ENCODE measurements at places on chromosomes 1 and 21.

DNA sequence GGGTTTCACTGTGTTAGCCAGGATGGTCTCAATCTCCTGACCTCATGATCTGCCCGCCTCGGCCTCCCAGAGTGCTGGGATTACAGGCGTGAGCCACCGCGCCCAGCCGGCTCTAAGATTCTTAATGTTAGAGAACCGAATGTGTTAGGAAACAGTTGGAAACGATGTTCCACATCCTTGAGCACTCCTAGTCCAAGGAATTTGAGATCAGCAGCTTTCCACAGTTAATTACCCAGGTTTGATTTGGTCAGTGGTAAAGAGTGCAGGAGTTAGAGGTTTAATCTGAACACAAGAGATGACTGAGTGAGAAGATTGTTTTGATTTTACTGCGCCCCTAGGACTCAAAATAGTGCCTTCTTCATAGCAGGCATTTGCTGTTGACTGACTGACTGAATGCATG lies 75.9 kb upstream of the BMP8A start:
- no peak for DNase-seq

- DNase-seq = no peak
Observed at GRCh38 chr1:152410599-152410998, 3.5 kb downstream of the CRNN start.

- no peak for DNase-seq
Observed at GRCh38 chr1:91761295-91761721, 124.6 kb downstream of the TGFBR3 start.

- DNase-seq = no peak
Observed at GRCh38 chr1:156026588-156026987, 5.8 kb upstream of the SSR2 start.

- DNase-seq = no peak
Observed at GRCh38 chr1:44262414-44262813, 49.1 kb downstream of the DMAP1 start.

- peak; percentile 20 for DNase-seq
Observed at GRCh38 chr1:198150369-198150768, 6.4 kb upstream of the NEK7 start.

DNA sequence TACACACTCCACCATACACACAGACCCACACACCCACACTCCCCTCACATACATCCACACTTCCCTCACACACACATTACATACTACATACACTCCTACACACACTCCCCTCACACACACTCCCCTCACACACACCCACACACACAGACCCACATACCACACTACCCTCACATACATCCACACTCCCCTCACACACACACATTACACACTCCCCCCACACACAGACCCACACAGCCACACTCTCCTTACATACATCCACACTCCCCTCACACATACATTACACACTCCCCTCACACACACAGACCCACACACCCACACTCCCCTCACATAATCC lies 32.6 kb upstream of the SELENON start:
- DNase-seq = no peak

DNA sequence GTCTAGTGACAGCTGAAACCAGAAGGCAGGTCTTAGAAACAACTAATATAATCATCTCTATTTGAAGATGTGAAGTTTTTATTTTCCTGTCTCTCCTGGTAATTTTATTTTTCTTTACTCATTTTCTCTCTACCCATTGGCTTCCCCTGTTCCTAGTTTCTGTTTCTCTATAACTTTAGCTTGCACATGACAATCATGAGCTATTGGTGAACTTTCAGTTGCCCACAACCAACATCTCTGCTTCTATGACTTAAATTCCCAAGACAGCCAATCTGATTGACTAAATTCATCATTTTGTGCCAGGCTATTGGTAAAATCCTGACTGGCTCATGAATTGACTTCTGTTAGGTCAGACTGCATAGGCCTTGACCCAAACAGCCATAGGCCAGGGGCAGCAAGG lies 13.7 kb upstream of the ACADM start:
- no peak for DNase-seq

GRCh38 chr1:160705742-160706141 lies 5.9 kb downstream of the CD48 start:
- no peak for DNase-seq

- DNase-seq = no peak
Observed at GRCh38 chr21:28156590-28156989, 836.1 kb downstream of the LTN1 start.
